Stimulated activated CD8-positive, alpha-beta memory T cell treated with anti-CD3 and anti-CD28 coated beads, Interleukin-7, amount 100 ng/mL, for 48 hours (primary cell): ENCODE measurements at places on chromosomes 11 and 22.

DNA sequence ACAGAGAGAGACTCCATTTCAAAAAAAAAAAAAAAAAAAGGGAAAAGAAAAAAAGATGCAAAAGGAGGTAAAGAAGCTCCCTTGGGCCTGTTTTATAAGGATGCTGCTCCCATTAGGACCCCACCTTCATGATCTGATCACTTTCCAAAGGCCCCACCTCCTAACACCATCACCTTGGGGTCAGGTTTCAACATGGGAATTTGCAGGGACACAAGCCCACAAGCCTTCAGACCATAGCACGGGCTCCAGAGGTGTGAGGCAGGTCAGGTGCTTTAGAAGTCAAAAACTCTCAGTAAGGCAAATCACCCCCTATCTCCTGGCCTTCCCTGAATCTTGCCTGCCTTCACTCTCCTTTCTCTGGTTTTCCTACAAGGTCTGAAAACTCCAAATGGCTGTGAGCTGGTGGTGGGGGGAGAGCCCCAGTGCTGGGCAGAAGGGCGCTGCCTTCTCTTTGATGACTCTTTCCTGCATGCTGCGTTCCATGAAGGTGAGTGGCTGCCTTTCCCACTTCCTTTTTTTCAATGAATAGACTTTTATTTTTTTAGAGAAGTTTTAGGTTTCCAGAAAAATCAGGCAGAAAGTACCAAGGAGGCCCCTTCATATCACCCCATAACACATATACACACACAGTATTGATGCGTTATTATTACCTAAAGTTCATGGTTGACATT is 13.2 kb downstream of the ASPHD2 start:
- DNase-seq: no peak

DNA sequence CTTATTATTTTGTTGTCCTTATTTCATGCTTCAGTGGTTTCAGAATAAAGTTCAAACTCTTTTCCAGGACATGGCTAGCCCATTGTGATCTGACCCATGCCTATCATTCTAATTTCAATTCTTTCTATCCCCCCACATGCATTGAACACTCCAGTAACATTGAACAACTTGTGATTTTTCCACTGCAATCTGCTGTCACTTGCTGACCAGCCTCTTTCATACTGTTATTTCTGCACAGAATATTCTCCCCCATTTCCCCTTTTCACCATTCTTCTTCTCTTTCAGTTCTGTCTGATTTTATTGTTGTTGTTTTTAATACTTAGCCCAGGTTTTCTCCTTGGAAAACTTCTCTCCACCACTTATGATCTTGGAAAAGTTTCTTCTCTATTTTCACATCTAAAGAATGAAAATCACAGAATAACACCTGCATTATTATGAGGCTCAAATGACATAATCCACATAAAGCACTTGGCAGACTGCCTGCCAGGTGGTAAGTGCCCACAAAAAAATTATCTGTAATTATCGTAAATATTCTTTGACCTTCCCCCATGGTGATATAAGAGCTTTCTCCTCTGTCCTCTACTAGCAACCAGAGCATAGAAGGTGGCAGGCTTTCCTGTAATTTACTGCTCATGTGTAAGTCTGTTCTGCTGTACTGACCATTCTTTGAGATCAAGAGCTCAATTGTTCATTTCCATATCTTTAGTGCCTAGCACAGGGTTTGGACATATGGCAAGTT is 51.9 kb upstream of the EED start:
- no peak for DNase-seq

GRCh38 chr22:40323681-40324171 is 22.6 kb upstream of the ADSL start:
- DNase-seq: no peak

DNA sequence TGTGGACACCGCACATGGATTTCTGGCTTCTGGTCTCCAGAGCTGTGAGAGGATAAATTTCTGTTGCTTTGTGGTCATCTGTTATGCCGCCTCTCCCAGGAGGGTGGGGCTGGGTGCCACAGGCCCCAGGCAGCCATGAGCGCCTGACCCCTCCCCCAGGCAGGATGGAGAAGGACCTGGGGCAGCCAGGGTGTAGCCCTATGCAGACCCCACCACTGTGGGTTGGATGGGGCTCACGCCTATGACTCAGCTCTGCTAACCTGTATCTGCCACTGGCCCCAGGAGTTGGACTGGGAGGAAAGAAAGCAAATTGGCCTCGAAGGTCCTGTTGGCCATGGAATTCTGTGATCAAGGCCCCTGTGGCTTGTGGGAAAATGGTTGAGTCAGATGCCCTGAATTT is 1351.1 kb downstream of the BRD1 start:
- DNase-seq: no peak

- no peak for DNase-seq
Observed at GRCh38 chr11:83200035-83200434, 6.5 kb downstream of the ANKRD42 start.

GRCh38 chr11:45238724-45239123 is 47.4 kb downstream of the SYT13 start:
- DNase-seq: no peak

DNA sequence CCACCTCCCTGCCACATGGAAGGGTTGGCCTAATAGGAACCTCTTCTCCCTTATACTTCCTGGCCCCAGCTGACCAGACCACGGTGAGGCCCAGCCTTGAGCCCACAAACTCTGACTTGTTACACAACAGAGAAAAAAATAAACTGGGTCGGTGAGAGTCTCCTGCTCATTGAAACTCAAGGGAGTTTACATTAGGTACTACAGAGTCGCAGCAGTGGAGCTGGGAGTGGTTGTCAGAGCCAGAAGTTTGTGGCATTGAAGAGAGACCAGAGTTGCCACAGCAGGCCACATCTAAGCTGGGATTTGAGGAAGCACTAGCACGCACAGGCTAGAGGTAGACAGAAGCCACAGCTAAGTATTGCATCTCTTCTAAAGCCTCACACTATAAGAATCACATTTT is 296.2 kb downstream of the DDX10 start:
- DNase-seq: no peak

DNA sequence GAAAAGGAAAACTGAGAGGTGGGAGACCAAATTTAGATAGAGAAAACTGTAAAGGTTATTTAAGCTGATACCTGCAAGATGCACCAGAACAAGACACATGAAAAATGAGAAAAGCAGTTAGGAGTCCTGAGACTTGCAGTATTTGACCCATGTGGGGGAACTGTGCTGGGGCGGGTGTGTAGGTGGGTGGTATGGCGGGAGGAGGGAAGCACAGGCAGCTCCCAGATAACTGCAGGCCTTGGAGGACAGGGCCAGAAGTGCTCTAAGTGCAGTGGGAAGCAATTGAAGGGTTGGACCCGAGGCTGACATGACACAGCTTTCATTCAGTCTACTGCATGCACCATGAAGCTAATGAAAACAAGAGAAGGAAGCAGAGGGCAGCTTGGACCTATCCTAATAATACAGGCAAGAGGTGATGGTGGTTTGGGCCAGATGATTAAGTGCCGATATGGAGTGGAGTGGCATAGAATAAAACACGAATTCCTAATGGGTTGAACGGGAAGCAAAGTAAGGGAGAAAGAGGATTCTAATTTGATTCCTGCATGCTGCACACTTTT is 48.0 kb upstream of the ANO3 start:
- no peak for DNase-seq

DNA sequence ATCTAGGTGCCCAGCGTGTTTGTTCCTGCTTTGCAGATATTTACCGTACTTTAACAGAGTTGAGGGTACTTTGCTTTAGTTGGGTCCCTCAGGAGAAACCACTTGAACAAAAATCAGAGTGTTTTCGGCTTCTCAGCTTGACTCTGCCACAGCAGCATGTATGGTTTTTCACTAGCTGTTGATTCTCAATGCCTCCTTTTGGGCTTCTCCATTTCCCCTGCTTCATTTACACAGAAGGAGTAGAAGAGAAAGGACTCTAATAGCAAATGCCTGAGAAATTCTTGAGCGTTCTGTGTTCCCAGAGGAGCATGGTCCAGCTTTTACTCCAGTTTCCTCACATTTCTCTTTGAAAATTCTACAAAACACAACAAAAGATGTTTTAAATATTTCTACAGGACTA is 252.1 kb upstream of the CCDC179 start:
- no peak for DNase-seq

GRCh38 chr11:96035740-96036078 is 111.8 kb upstream of the MTMR2 start:
- no peak for DNase-seq

- DNase-seq: peak; percentile 16
Observed at GRCh38 chr22:20783844-20784723, 10.2 kb downstream of the SERPIND1 start.

DNA sequence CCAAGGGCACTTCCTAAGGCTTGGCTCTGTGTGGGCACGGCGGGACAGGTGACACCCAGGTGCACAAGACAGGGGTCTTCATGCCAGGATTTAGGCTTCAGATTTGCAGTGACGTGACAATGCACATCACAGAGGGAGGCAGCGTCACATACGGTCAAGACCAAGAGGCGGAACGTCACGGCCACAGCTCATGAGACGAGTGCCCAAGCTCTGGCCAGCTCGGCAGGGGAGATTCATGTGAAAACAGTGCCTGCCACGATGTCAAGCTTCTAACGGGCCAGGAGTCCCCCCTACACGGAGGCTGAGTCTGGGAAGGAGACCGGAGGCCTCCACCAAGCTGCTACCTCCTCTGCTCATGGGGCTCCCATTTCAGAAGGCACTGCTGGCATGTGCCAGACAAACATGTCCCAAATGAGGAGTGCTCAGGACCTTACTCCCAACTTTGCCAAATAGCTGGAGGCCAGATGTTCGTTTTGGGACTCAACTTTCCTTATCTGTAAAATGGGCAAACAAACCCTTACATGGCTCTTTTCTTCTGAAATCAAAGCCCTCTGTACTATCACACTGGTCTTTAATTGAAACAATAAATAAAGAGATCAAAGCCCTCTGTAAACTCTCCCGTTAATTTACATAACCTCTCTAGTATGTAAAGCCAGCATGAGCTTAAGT is 16.6 kb downstream of the VPS37C start:
- DNase-seq: no peak

DNA sequence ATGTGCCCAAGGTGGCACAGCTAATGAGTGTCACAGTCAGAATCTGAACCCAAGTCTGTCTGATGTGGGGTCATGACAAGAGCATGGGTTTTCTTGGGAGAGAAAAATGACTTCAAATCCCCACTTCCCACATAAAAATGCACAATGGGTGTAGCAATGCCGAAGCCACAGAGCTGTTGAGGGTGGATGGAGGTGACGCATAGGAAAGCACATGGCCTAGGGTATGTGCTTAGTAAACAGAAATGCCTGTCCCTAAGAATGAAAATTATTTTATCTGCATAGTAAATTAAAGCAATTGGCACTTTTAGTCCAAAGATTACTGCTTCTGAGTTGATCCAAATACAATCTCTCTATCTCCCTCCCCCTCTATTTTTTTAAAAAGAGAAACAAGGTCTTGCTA is 10.9 kb downstream of the MICAL3 start:
- no peak for DNase-seq

DNA sequence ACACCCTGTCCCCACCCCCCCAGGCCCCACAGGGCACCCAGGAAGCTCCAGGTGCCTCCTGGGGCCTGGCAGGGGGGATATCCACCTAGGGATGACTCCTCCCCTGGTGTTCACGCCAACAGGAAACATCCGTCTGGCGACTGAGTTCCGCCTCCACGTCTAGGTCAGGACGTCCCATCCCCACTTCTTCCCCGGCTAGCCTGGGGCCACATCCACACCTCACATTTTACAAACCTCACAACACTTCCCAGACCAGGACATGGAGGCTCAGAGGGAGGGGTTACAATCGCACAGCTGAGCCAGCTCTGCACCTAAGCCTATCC is 21.0 kb downstream of the MAFF start:
- no peak for DNase-seq

DNA sequence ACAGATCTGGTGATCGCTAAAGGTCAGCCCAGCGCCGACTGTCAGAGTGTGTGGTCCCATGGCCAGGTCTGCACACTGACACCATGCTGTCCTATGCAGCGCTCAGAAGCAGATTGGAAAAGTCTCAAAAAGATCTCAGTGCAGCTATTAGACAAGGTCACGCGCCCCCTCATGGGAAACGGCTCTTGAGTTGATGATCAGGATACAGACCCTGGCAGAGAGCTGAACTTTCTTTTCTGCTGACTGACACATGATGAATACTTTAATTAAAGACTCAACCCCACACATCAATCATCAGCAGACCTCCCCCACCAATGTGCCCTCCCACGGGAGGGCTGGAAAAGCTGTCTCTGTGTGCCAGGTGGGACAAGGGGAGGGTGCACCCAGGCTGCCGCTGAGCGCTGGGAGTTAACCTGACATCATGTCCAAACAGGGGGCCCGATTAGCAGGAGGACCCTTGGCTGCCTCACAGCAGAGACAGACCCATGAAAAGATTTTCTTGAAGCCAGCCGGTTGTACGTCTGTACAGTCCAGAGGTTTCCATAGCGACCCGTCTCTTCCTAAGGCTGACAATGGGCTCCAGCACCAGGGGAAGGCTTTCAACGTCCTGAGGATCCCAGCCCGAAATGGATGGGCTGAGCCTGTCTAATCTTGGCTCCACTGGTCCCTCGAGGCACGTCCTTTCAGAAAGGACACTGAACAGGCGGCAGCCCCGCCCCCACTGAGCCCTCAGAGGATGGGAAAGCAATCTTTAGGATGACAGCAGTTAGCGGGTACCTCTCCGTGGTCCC is 26.9 kb downstream of the RASD2 start:
- DNase-seq: no peak

DNA sequence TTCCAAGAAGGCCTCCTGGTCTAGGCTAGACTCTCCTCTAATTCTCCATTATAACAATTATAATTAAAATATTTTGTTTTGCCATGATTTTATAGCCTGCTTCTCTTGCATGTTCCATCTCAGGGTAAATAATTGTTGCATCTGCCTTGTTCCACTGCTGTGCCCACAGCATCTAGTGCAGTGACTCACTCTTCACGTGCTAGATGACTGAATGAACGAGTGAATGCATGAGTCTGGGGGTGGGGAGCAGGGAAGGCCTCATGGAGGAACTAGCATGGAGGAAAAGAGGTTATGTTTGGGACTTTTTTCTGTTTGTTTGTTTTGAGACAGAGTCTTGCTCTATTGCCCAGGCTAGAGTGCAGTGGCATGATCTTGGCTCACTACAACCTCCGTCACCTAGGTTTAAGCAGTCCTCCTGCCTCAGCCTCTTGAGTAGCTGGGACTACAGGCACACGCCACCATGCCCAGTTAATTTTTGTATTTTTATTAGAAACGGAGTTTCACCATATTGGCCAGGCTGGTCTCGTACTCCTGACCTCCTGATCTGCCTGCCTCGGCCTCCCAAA is 5.2 kb upstream of the OAF start:
- no peak for DNase-seq

DNA sequence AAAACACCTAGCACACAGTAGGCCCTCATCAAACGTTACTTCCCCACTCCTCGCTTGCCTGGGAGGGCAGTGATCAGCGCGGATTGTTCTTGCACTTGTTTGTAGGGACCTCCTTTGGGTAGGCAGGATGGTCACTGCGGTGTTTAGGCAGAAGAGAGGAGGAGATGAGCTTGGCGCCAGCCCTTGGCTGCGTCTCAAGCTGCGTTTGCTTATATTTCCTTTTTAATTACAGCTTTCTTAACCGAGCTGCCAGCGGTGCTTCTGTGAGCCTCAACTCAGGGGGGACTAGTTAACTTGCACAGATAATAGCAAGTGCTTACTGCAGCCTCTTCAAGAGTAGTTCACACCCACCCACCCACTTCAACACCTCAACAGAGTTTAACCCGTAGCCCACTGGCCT is 15.1 kb downstream of the IFT27 start:
- no peak for DNase-seq
